ENCODE measurements at places on chromosomes 3 and 15. TPM values are rescaled to one million over a fixed set of nuclear protein-coding genes. Genes with fewer than 3 reads are reported as not detected.

Gene IL17RB
- total RNA-seq = 0.23 TPM

DNA sequence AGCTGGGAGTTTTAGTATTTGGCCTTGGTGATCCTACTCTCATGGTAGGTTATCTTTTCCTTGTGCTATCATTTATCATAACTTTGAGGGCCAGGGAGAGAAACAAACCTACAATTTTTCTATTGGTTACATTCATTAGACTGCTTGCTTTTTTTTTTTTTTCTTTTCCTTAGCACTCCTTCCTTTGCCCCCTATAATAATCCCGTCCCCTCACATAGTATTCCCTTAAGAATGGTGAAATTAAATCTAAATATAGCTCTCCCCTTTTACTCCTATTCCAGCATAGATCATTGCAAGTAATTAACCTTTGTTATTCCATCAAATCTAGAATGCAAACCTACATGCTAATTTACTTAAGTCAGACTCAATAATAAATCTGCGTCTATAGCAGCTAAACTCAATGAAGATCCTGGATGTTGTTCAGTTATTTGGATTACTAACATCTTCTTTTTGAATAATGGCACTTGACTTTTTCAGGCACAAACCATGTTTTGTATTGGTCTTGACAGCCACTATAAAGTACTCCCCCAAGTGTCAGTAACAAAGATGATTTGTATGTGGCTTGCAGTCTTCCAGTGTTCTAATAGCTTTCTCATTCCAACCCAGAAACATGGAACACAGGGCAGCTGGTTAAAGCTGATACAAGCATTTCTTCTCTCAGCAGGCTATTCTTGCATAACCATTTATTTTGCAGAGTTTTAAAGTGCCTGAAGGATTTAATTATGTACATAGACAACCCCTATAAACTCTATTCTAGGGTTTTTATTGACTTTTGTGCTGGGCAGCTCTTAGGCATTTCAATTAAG is 420.6 kb downstream of the MECOM start:
- no peaks in the 10 kb centered on the region for H3K4me1 ChIP-seq
- no peak for DNase-seq
- no peaks in the 10 kb centered on the region for H3K36me3 ChIP-seq

Gene EPHB3
- 2.5 TPM for total RNA-seq

DNA sequence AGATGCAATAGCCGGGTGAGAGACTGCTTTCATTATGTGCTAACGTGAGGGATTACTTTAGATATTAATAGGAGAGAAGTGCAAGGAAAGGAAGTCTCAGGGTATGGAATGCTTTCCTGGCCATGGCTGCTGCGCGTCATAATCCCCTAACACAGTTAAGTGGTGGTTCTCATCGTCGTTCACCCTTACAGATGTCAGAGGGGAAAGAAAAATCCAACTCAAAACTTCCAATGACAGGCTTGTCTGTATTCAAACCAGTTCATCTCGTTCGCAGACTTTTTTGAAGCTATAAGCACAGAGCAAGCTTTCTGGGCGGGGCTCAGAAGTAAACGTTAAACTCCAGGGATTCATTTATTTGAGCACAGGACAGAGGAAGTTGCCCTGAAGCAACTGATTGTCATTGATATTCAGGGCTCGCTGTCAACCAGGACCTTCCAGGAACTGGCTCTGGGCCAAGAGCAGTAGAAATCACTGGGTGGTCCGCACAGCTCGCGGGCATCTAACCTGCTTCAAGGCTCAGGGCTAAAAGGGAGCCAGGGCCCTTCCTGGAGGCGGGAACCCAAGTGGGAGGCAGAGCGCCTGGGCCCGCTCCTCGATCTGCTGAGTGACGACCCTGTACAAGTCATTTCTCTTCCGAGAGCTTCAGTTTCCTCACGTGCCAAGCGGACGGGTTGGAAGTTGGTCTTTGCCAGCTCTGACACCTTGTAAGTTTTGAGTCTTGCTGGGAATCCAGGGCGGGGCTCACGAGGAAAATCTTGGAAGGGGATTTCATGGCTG is 1.1 kb upstream of the LPP start:
- no peaks in the 10 kb centered on the region for H3K27me3 ChIP-seq
- peaks cover 36% of the 10 kb centered on the region for H3K4me1 ChIP-seq
- H3K36me3 ChIP-seq = no peaks in the 10 kb centered on the region
- H3K27ac ChIP-seq = peak overlapping the region; percentile 97
- DNase-seq = no peak
- H3K4me3 ChIP-seq = peak overlapping the region; percentile 94

Data from heart left ventricle (tissue), 16 donors.